Mammary microvascular endothelial cell (primary cell): ENCODE measurements at places on chromosomes 3 and 15. TPM values are rescaled to one million over a fixed set of nuclear protein-coding genes. Genes with fewer than 3 reads are reported as not detected.

Gene GRAMD2A
- total RNA-seq: 0.20 and 0.47 TPM in 2 replicates

Gene UBP1
- total RNA-seq: 58.6 and 69.5 TPM in 2 replicates

Gene KBTBD13
- total RNA-seq: not detected in 2 replicates

Gene PPM1M
- 6.5 and 9.2 TPM in 2 replicates for total RNA-seq

Gene NCBP2
- total RNA-seq: 46.0 and 46.5 TPM in 2 replicates

Gene RBPMS2
- total RNA-seq: 0.05 and 0.07 TPM in 2 replicates

Gene WWTR1
- total RNA-seq: 68.7 and 73.6 TPM in 2 replicates

Gene RCN2
- 64.1 and 70.9 TPM in 2 replicates for total RNA-seq

Gene DPH3
- 20.4 and 21.7 TPM in 2 replicates for total RNA-seq

Gene GOLGA8S
- total RNA-seq: 0.07 TPM in 1 of 2 replicates, not detected in the other

Gene ARL6
- 4.0 and 8.5 TPM in 2 replicates for total RNA-seq

Gene NRG4
- total RNA-seq: not detected in 2 replicates

Gene TNFSF10
- 18.3 and 20.2 TPM in 2 replicates for total RNA-seq
